Effector CD4-positive, alpha-beta T cell (primary cell): ENCODE measurements at places on chromosomes 12 and 14.

DNA sequence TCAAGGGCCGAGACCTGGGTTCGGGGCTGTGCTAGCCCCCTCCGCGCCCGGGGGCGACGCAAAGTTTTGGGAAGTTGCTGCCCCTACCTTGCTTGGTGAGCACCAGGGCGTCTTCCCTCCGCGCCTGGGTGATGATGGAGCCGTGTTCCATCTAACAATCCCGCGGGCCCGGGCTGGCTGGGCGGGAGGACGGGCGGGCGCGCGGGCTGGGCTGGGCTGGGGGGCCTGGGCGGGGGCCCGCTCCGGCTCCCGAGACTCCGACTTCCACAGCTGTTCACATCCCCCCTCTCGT, 298 bp downstream of the CTDSP2 start:
- DNase-seq, result no peak

- DNase-seq, result no peak
Measured at GRCh38 chr12:57152639-57153038, 5.2 kb upstream of the LRP1-AS start.

- no peak for DNase-seq
Measured at GRCh38 chr12:67457778-67458665, 188.9 kb downstream of the CAND1 start.

DNA sequence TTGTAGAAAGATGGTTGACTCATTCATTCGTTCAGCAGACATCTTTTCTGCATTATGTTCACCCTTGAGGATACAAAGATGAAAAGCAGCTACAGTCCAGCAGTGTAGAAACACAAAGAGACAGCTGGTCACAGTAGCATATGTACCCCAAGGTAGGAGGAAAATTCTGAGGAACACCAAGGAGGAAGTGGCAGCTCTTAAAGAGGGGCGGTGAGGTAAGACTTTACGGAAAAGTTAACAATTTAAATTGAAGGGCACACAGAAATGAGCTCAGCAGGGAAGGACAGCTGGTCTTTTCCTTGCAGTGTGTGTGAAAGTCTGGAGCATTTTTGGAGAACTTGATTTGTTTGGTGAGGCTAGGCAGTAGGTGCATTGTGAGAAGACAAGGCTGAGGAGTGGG, 3.5 kb downstream of the SLC35E3 start:
- DNase-seq, result no peak

DNA sequence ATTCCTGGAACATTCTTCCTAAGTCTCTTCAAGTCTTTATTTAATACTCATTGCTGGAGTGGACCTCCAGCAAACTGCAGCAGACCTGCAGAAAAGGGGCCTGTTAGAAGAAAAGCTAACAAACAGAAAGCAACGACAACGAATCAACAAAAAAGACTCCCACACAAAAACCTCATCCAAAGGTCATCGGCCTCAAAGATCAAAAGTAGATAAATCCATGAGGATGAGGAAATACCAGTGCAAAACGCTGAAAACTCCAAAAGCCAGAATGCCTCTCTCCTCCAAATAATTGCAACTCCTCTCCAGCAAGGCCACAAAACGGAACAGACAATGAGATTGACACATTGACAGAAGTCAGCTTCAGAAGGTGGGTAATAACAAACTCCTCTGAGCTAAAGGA, 472.2 kb downstream of the C12orf50 start:
- DNase-seq, result no peak

DNA sequence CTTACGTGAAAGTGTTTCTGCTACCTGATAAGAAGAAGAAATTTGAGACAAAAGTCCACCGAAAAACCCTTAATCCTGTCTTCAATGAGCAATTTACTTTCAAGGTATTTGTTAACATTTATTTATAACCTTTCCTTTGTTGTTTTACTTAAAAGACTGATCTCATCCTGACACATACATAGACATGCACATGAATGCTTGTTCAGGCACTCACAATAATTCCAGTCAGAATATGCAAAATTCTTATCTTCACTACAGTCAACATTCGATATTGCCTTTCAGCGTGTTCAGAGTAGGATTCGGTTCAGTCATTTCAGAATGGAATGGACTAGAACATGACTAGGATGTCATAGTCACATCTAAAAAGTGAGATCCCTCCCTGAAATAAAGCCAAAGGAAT, 394.6 kb downstream of the PAWR start:
- no peak for DNase-seq

GRCh38 chr12:28973491-28973890, 175.6 kb upstream of the FAR2 start:
- DNase-seq, result no peak

DNA sequence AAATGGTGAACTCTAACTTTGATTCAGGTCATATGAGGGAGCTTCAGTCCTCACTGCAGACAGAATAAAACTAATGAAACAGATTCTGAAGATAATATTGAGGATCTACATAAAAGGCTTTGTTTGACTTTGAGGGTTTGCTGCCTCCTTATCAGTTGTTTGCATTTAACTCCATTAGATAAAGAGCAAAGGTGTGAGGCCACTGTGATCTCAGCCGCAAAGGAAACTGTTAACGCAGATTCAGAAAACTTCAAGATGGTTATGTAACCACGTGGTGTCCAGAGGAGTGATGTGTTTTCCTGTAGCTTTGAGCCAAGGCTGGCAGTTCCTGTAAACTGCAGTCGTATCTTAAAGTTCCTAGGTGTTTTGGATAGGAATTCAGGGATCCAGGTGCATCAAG, 67.8 kb downstream of the METTL25 start:
- no peak for DNase-seq
